ENCODE measurements at places on chromosomes 6 and 20.

GRCh38 chr6:92777146-92777740, 642.1 kb downstream of the EPHA7 start:
- peak; percentile 29 for DNase-seq

DNA sequence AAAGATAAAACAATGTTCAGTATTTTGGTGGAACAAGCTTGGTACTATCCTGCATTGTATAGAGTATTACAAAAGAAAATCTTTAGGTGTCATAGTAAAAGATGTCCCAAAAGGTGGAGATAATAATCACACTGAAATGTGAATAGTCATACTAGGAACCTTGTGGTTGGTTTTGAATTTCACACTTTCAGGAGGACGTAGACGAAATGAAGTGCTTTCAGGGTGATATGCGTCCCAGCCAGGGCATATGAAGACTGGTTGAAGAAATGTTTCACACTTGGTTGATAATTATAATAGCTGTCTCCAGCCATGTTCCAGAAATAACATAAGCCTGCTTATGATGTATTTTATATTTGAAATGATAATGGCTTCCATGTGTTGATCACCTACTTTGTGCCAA, 60.4 kb downstream of the SCAND1 start:
- no peak for DNase-seq

- DNase-seq = no peak
These were observed 85.9 kb downstream of the CRYBG1 start for GRCh38 chr6:106446287-106446885.

GRCh38 chr20:38903335-38903734, 22.9 kb upstream of the FAM83D start:
- no peak for DNase-seq

- DNase-seq = peak; percentile 64
These were observed 164.1 kb upstream of the SALL4 start for GRCh38 chr20:51966296-51966971.

GRCh38 chr6:162157167-162157870, 570.2 kb downstream of the PRKN start:
- no peak for DNase-seq
